Epithelial cell of prostate (primary cell): ENCODE measurements at places on chromosomes 4 and X.

GRCh38 chr4:173135241-173135847 is 33.3 kb upstream of the GALNT7 start:
- no peak for DNase-seq

DNA sequence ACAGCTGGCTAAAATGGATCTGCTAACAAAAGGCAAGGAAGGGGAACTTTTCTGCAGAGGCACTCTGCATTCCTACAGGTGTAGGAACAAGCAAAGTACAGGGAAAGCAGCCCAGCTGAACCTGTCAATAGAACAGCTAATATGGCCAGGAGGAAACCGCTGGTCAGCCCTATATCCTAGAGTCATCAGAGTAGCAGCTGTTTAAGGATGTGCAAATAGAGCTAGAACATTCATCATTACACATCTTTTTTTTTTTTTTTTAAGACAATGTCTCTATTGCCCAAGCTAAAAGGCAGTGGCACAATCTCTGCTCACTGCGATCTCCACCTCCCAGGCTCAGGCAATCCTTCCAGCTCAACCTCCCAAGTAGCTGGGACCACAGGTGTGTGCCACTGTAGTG is 163.0 kb downstream of the BTC start:
- DNase-seq = peak; percentile 79

DNA sequence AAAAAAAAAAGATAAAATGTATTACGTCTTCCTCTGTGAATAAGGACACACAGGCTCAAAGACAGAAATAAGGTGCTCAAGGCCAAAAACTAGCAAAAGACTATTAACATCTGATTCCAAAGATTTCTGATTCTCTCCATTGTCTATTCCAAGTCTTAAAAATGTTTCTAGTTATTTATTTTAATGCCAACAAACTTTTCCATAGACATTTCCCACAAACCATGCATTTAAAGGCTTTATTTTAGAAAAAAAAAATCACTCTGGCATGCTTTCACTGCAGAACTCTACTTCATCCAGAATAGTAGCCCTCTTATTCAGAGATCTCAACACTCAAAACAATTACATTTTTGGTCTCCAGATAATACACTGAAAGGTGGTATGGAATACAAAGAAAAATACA is 545.0 kb upstream of the TENM3 start:
- DNase-seq = no peak

DNA sequence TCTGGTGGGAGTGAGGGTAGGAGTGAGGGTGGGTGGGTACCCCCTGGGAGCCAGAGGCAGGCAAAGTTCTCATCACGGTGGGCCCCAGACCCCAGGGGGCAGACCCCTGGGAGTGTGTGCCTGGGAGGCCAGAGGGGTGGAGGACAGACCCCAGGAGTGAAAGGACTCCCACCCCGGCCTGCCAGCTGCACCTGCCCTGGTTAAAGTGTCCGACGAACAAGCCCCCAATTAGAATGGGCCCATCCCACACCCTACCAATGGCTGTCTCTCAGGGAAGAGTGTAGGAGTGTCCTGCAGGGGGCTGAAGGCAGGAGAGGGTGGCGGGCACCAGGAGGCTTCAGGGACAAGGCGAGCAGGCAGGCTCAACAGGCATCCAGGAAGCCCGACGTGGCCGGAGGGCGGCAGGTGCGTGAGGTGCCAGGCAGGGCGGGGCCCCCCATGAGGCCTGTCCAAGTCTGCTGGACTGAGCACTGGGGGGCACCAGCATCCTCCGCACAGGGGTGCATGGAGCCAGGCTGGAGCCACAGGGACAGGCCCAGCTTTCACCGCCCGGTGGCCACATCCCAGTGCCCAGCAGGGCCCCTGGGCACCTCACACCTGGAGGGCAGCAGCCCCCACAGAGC is 8.7 kb downstream of the PDE6B start:
- no peak for DNase-seq

DNA sequence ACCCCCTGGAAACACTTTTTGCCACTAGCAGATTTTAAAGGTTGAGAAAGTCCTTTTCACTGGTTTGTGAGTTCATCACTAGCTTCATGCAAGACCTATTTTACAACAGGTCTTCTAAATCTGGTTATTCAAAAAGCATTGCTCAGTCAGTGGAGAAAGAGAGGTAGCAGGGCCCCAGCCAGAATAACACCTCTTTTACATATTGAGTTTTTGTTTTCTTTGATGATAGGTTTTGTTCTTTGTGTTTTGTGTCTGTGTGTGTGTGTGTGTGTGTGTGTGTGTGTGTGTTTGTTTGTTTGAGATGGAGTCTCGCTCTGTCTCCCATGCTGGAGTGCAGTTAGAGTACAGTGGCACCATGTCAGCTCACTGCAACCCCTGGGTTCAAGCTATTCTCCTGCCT is 2.7 kb upstream of the VEGFC start:
- no peak for DNase-seq

GRCh38 chr4:30801876-30802275 is 81.7 kb downstream of the PCDH7 start:
- DNase-seq = no peak

- DNase-seq = no peak
Observed at GRCh38 chrX:17628976-17629375, 108.3 kb upstream of the SCML1 start.
